Activated CD8-positive, alpha-beta memory T cell treated with anti-CD3 and anti-CD28 coated beads, Interleukin-2, amount 50 U/mL, for 4 hours (primary cell): ENCODE measurements at places on chromosomes 7 and 10.

DNA sequence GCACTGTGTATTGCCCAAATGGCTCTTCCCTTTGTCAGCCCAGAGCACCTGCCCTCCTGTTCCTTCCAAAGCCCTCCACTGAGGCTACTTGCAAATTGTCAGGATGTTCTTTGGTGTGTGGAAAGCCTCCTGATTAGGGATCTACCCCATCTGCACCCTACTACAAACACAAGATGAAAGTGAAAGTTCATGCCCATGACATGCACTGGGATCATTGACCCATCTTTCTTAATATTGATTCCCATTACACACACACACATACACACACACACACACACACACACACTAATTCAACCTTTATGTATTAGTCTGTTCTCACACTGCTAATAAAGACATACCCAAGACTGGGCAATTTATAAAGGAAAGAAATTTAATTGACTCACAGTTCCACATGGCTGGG, 213.7 kb upstream of the IGFBP3 start:
- DNase-seq = no peak

- DNase-seq = peak; percentile 23
Measured at GRCh38 chr7:6271694-6272440, 557 bp downstream of the CYTH3 start.

DNA sequence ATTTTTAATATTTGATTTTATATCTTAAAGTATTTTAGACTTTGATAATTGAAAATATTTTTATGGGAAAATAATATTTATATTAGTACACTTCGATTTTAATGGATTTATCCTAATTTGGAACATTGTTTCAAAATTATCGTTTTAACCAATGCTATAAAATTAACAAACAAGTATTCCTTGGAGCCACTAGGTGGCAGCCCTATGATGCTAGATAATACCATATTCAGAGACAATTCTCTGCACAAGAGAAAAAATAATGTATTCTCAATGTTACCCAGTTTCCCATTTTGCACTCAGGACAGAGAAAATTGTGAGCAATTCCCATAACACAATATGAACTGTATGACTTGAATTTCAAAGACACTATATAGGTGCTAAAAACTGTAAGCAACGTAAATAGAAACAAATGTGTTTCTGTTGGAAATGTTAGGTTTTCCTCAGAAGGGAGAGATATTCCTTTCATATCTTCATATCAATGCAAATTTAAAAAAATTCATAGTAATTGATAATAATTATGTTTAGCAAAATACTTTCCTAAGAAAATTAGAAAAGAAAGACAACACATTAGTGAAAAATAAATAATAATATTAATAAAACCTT, 237.8 kb downstream of the SEMA3E start:
- DNase-seq = no peak

DNA sequence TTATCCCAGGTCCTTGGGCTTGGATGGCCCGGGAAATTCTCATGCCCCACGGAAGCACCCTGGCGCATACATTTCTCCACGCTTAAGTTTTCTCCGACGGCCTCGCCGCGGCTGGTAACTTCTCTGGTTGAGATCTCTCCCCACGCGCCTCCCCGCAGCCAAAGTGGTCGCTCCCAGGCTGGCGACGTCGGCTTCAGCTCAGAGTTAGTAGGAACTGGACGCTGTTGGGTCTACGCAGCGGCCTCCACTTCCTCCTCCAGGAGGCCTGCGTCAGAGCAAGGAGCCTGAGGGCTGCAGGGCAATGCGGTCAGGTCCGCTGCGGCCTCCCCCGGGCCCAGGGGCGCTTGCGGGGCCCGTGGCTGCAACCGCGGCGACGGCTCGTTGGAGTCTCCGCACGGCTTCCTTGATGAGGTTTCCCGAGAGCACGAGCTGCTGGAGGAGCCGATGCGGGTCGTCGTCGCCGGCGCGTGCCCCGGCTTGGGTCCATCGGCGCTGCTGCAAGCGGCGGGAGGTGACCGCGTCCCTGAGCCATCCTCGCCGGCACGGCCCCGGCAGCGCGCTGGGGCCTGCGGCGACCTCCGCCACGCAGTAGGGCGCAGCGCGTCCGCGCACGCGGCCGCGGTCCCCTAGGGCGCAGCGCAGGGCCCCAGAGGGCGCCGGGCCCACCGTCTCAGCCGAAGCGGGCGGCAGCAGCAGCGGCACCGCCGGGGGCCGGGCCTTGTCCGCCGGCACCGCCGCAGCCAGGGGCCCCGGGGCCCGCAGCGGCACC, 744 bp downstream of the FRAT2 start:
- peak; percentile 28 for DNase-seq

DNA sequence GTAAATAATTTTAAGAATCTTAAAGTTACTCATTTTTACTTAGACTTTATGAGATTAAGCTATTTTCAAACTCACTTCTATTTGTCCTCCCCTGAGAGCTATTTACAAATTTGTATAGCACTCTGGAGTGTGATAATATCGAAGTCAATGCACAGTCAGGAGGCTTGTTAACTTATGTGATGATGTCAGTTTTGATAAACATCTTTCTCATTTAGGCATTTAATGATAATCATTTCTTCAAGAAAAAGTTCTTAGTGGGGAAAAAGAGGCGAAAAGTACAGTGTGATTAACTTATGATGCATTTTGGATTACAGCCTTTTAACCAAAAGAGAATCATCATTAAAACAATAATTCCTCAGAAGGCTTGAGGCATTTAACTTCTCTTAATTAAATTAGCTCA, 468.6 kb downstream of the AUTS2 start:
- DNase-seq = no peak
